Heart right ventricle (tissue), 16 donors: ENCODE measurements at places on chromosomes 12 and 14. TPM values are rescaled to one million over a fixed set of nuclear protein-coding genes. Genes with fewer than 3 reads are reported as not detected.

ADGRD1 gene
- polyA plus RNA-seq = 16.8 TPM

ADAM21 gene
- polyA plus RNA-seq = not detected

TAMALIN gene
- polyA plus RNA-seq = 27.2 TPM

GRCh38 chr12:91577586-91578539 lies 395.2 kb upstream of the DCN start:
- no peaks in the 10 kb centered on the region for H3K36me3 ChIP-seq
- DNase-seq = no peak
- no peak overlapping the region for H3K27ac ChIP-seq
- H3K27me3 ChIP-seq = no peaks in the 10 kb centered on the region

SLC39A5 gene
- 0.20 TPM for polyA plus RNA-seq

GRCh38 chr12:461425-461824 lies 1.7 kb downstream of the B4GALNT3 start:
- H3K27me3 ChIP-seq = peaks cover 20% of the 10 kb centered on the region
- peak overlapping the region; percentile 81 for H3K27ac ChIP-seq
- DNase-seq = no peak
- H3K4me3 ChIP-seq = peak overlapping the region; percentile 57
- H3K4me1 ChIP-seq = peaks cover 12% of the 10 kb centered on the region

DNA sequence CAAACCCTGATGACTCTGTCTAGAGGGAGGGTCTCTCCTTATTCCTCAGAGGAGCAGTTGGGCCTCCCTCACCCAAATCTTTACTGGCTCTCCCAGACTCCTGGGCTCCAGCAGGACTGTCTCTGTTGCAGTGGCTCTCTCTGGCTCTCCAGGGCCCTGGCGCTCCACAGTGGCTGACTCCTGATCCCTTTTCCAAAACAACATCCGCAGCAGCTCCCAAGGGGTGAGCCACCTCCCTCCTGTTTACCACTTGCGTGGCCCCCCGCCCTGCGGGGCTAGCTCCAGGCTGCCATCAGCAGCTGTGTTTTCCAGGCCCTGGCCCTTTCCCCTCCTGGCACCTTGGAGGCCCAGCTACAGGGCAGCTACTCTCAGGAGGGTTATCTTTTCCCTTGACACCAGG lies 123.5 kb downstream of the CALM1 start:
- no peak for DNase-seq
- H3K4me3 ChIP-seq = no peak overlapping the region
- no peaks in the 10 kb centered on the region for H3K36me3 ChIP-seq
- H3K27ac ChIP-seq = peak overlapping the region; percentile 65
- H3K4me1 ChIP-seq = peaks cover 66% of the 10 kb centered on the region

- H3K27me3 ChIP-seq = no peaks in the 10 kb centered on the region
- no peak for DNase-seq
- H3K27ac ChIP-seq = no peak overlapping the region
These were observed 127.6 kb upstream of the AMIGO2 start for GRCh38 chr12:47207340-47207717.
